ENCODE measurements at places on chromosomes 1 and 21.

DNA sequence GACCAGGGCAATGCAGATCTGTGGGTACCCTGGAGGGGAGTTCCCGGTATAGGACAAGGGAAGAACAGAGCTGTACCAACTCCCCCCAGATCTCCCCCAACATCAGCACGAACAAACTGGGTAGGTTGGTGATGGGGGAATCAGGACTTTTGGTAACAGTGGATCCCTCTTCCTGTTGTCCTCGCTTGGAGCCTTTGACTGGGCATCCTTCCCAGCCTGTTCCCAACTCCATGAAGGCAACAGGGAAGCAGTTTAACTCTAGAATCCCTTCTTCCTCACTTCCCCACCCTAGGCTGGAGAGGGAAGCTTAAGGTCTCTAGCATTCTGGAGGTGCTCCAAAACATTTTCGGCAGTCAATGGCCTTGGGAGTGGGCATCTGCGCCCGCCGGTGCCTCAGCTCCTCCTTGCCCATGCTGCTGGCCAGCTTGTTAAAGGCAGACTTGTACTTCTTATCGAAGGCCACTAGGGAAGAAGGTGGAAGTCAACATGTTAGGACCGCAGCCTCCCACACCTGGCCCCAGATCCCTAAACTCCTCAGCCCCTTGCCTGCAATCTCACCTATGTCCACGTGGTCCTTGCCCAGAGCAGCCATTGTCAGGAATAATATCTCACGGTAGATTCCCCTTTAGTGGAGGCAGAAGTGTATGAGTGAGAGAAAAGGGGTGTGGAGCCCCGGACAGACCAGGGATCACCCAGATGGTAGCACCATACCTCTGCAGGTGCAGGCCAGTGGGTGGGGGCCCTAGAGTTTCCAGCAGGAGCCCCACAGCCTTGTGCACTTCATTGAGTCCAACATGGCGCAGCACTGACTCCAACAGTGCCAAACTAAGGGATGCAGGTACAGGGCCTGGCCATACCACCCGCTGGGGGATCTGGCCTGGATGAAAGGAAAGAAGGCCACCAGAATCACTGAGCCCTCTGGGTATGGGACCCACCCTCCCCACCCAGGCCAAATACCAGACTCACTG is 7.5 kb upstream of the GATAD2B start:
- DNase-seq, result no peak

DNA sequence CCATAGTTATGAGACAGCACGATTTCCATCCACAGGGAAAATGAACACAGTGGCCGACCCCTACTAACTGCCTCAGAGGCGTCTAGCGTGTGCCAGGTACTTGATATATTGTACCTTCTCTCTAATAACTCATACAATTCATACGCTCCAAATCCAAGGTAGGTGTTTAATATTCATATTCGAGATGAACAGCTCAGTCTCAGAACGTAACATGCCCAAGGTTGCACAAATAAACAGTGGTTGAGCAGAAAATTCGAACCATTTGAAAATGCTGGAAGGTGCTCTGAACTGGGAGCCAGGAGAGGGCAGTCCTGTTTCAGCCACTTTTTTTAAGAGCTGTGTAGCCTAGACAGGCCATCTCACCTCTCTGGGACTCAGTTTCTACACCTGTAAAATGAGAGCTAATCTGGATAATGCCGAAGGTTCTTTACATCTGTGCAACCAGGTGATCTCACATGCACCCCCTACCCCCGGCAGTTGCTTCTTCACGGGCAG is 7.9 kb downstream of the SLC45A3 start:
- DNase-seq, result no peak

DNA sequence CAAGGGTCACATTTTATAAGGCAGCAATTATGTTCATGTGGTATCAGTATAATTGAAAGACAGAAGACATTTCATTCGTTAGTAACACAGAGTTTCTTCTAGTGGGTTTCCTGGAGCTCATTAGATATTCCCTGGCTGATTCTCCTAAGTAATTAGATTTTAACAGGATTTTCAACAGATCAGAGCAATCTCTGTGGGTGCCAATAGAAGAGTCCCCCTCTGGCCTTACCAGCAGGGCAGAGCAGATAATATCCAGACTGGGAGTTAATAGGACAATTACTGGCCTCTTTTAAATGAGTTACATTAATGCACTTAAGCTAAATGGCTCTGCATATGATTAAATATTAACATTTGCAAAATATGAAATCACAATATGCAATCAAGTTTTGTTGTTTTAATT is 74.2 kb upstream of the FOXD3 start:
- no peak for DNase-seq

DNA sequence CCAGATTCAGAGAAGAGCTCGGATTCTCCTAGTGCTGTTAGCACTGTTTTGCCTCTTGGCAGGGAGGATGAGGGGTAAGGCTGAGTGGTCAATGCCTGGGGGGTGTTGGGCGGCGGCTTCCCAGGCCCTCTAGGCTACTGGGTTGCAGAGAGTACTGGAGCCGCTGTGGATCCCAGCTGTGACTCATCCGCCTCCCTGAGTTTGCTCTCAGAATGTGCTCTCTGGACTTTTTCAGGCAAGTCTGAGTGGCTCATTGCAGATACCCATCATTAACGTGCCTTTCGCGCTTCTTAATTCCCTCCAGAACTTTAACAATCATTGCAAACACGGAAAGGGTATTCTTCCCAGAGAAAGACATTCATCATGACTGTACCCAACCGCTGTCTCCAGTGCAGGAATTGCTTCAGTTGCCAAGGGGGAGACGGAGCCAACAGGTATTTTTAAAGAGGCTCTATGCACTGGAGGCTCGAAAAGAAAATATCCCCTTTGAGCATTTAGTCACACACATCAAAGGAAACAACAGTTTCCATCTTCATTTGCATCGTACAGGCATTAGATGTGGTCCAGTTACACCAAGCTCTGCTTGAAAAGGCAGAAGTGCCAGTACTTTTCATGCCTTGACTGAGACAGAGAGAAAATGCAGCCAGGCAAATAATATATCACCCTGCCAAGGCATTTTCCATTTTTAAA is 14.4 kb upstream of the CAMTA1 start:
- DNase-seq, result peak; percentile 71

- DNase-seq, result no peak
These were observed 20.0 kb downstream of the DNAJC16 start for GRCh38 chr1:15546641-15547040.

- no peak for DNase-seq
These were observed 84.0 kb downstream of the MAN1C1 start for GRCh38 chr1:25700626-25701025.

- DNase-seq, result no peak
These were observed 27.0 kb upstream of the PRELP start for GRCh38 chr1:203448521-203449061.

DNA sequence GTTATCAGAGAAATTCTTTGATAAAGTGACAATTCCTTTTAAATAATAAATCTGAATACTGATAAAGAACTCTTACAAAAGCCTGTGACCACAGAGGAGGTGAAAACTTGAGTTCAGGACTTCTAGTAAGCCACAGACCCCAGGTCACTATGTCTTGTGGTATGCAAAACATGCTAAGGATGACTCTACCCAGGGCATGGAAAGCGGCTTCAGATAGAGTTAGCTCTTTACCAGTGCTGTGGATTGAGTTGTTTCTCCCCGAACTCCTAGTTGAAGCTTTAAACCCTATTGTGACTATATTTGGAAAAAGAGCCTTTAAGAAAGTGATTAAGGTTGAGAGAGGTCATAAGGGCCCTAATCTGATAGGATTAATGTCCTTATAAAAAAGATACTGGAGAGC is 42.3 kb downstream of the HLX start:
- DNase-seq, result no peak

GRCh38 chr1:185693654-185694053 is 40.5 kb upstream of the HMCN1 start:
- no peak for DNase-seq

GRCh38 chr1:51270751-51271150 is 34.7 kb downstream of the RNF11 start:
- DNase-seq, result no peak

- no peak for DNase-seq
These were observed 51.6 kb downstream of the EIF2B3 start for GRCh38 chr1:44934791-44935190.
